ENCODE measurements at places on chromosomes 16 and 17.

- no peak for DNase-seq
Observed at GRCh38 chr17:40848583-40849235, 18.3 kb downstream of the KRT12 start.

DNA sequence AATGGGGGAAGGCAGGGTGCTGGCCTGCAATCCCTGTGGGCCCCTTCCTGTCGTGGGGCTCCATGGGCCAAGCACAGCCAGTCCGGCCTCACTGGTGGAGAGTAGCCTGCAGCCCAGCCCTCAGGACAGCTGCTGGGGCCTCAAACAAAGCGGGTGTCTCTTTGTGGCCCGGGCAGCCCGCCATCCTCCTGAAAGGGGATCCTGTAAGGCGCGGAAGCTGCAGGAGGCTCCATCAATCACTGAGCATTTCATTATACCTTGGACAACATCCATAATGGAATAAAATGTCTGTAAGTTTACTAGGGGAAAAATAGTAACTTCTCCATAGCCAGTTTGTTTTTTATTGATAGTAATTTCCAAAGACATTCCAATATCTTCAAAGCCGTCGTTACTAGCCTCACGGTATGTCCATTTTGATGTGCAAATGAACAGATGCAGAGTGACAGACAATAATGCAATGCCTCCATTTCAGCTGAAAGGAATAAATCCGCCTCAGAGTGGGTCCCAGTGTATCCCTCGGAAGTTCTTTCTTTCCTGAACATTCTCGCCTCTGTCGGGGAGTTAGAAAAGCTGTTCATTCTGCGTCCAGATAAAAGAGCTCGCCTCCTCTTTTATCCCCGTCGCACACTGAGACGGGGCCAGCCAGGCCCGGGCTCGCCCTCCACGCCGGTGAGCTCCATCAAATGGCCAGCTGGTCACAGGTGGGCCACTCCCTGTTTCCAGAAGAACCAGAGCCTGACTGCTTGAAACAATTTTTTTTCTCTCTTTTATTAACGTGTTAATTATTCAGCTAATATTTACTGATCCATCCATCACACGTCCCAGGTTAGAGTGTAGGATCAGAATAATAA, 14.4 kb downstream of the WSCD1 start:
- no peak for DNase-seq

GRCh38 chr17:79010304-79010646, 711 bp upstream of the CANT1 start:
- DNase-seq: no peak

DNA sequence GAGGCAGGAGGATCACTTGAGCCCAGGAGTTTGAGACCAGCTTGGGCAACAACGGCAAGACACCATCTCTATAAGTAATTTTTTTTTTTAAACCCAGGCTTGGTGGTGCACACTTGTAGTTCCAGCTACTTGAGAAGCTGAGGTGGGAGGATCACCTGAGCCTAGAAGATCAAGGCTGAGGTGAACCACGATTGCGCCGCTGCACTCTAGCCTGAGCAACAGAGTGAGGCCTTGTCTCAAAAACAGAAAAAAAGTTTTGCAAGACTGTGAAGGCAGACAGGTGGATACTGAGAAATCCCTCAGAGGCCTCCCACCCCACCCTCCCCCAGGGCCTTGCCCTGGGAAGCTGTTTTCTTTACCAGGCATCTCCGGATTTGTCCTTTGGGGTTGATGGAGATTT, 125.4 kb downstream of the MGAT5B start:
- DNase-seq: no peak

DNA sequence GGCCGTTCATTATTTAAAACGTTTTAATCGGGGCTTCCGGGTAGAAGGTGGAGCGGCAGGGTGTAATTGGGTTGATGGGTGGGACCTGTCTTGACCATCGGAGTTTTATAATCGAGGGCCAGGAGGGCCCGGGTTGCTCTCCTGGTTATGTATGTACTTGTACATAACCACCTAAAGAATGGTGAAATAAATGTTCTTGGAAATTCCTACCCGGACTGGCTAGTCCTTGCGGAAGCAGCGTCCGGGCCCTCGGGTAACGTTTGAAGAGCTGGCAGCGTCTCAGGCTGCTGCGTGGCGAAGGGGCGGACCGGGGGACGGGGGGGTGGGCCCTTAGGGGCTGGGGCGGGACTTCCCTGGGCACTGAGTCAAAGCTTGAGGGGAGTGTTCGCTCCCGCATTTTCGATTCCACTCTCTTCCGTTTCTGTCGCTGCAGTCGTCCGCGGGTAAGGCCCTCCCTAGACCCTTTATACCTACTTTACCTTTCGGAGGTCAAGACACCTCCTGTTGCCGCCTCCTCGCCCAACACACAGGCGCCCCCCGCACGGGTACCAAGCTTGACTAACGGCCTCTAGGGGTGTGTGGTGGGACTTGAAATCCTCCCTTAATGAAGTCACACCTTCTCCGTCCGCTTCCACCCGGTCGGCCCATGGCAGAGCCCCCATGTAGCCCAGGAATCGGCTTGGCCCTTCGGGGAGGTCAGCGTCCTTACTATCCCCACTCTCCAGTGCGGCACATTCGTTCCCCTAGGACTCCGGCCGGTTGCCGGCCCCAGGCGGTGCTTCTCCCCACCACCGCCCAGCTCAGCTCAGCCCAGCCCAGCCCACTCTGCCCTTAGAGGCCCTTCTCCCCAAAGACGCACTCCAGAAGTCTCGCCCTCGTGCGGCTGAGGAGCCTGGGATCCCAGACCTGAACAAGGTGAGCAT, at the start of gene TMEM106A:
Gene TMEM106A, plus strand, starts transcription at position 396 of the 923 bp plus-strand sequence. CDS start 1,167 bp downstream, outside the sequence.
- DNase-seq: peak; percentile 61

GRCh38 chr17:19386974-19387920, at the start of gene MFAP4:
TSS of gene MFAP4 (minus strand) at chr17:19387190. CDS start at chr17:19387155, 35 bp downstream.
- DNase-seq: peak; percentile 73

DNA sequence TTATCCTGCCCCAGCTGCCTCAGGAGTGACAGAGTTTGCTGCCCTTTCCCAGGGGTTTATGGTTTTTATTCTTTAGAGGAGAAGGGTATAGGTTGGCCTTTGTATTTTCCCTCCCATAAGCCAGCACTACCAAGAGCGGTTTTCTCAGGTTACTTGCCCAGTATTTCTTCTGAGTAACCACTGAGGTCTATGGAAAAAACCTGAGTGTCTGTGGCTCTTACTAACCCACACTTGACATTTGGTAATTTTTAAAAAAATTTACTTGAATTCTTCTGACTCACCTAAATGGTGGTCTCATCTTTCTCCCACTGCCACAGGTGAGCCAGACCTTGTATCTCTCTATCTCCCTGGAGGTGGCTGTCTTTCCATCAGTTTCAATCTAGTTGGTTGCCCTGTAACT, 6.0 kb downstream of the SLC7A6 start:
- DNase-seq: no peak

- DNase-seq: no peak
Observed at GRCh38 chr16:28258567-28258966, 33.8 kb upstream of the SBK1 start.

DNA sequence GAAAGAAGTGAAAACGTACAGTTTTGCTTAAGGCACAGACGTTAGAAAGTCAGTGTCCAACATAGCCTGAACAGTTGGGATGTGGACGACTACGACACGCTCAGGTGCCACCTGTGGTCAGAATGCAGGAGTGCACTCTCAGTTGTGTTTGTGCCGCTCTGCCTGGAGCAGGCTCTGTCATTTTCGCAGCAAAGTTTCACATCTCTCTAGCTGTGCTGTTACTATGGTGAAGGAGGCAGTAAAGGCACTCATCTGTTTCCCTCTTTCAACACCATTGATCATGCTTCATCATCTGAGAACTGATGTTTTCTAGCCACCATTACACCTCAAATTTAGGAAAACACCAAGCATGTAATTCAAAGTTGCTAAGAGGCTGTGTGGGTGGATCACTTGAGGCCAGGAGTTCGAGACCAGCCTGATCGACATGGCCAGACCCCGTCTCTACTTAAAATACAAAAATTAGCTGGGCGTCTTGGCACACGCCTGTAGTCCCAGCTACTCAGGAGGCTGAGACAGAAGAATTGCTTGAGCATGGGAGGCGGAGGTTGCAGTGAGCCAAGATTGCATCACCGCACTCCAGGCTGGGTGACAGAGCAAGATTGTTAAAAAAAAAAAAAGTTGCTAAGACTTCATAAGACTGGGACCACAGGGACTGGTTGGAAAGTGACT, 44.9 kb upstream of the DNAJA2 start:
- no peak for DNase-seq

- DNase-seq: no peak
Observed at GRCh38 chr16:86524029-86524428, 13.7 kb downstream of the FOXF1 start.

DNA sequence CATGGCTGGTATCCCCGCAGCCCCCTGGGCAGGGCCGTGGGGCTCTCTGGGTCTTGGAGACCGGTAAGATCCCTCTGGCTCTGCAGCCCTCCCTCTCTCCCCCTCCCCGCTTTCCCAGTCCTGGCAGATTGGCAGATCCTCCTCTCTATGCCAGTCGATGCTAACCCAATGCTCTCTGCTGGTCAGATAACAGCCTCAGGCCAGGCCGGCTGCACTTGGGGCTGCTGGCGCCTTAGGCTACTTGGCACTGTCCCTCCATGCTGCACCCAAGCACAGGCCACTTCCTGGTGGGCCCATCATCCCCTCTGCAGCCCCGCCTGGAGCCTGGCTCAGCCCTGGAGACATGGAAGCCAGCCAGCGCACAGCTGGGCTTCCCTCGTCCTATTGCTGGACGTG, 81.7 kb downstream of the RTN4RL1 start:
- DNase-seq: no peak

GRCh38 chr16:87077750-87078127, 239.5 kb downstream of the C16orf95 start:
- no peak for DNase-seq

DNA sequence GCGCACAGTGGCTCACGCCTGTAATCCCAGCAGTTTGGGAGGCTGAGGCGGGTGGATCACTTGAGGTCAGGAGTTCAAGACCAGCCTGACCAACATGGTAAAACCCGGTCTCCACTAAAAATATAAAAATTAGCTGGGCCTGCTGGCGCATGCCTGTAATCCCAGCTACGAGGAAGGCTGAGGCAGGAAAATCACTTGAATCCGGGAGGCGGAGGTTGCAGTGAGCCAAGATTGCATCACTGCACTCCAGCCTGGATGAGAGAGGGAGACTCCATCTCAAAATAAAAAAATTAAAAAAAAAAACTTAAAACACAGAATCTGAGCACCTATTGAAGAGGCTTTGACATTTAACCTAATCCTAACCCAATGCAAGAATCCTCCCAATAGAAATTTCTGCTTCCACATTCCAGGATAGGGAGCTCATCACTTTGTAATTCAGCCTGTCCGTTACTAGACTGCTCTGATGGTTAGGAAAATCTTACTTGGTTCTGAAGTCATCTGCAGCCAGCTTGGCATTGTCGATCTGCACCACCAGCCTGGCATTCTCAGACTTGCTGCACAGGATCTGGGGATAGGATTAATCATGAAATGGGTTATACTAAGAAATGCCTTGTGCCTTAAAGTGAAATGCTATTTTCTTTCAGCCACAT, 2.1 kb downstream of the KRT33B start:
- DNase-seq: peak; percentile 79

DNA sequence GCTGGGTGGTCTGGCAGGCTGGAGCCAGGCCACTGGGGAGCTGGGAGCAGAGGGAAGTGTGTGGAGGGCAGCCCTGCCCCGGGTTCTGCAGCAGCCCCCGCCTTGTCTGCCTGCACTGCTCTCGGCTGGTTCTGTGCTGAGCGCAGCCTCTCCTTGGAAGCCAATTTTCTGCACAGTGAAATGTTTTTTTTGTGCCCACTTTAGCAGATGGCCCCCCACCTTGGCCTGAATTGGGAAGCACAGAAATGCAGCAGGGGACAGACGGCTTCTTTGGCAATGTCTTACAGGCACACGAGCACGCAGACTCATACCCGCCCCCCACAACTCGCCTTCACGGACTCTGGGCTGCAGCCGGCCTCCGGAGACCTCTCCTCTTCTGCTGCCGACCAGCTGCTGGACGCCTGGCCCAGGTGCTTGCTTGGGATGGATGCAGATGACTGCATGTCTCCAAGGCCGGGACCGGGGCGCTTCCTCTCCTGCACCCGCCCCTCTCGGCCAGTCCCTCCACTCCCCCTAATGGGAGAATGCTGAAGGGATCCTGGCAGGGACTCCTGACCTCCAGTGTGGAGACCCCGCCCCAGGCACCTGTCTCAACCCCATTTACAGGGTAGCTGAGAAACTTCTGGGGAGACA, 14.8 kb downstream of the NPTX1 start:
- no peak for DNase-seq

DNA sequence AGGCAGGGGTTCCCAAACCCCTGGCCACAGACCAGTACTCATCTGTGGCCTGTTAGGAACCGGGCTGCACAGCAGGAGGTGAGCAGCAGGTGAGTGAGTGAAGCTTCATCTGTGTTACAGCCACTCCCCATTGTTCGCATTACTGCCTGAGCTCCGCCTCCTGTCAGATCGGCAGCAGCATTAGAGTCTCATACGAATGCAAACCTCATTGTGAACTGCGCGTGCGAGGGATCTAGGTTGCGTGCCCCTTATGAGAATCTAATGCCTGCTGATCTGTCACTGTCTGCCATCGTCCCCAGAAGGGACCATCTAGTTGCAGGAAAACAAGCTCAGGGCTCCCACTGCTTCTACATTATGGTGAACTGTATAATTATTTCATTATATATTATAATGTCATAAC, 25.1 kb upstream of the RMI2 start:
- no peak for DNase-seq

DNA sequence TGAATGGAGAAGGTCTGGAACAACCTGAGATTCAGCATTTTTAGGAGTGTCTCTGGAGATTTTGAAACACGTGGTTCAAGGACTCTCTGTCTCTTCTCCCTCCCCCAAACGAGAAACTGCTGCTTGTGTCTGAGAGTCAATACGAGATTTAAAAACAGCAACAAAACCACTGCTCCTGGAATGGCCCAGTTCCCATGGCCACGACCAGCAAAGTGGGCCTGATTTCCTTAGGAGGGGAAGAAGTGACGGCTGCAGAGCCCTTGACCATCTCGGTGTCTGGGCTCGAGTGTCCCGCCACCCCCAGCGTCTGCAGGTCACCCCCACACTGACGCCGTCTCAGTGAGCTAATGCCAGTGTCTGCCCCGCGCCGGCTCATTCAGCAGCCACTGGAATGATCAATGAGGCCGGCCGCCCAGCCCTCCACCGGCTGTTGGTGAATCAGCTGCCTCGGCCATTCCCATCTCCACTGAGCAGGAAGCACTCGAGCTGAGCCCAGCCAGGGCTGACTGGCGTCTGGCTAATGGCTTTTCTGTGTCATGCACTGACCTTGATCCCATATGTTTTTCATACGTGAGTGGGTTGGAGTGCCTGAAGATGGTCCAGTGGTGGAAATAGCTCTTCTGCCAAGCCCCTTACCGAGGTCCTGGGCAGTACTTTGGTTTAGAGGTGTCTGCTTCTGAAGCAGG, 151.8 kb downstream of the PITPNC1 start:
- peak; percentile 52 for DNase-seq

- DNase-seq: no peak
Observed at GRCh38 chr17:57142925-57143324, 57.9 kb downstream of the AKAP1 start.

DNA sequence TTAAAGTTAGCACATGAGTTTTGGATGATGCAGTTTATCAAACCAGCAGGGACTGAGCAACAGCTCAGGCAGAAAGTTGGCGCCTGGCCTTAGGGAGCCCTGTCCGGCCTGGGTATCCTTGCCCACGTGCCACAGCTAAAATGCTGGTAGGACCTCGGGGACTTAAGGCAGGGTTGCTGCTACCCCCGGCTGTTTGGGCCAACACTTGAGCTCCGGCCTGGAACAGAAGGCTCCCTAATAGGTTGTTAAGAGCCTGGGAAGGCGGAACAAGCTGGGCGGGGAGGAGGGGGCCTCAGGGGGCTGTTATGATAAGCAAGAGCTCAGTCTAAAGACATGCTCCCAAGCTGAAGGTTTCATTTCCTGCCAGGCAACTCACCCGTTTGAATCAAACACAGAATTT, 39.7 kb downstream of the CUEDC1 start:
- DNase-seq: no peak

GRCh38 chr17:82645516-82645915, 2.7 kb downstream of the WDR45B start:
- DNase-seq: no peak
